Brain (organoid and tissue), 16 donors: ENCODE measurements at places on chromosomes 3 and 15.

- no peak for DNase-seq
Measured at GRCh38 chr3:31996195-31996594, 14.6 kb downstream of the ZNF860 start.

DNA sequence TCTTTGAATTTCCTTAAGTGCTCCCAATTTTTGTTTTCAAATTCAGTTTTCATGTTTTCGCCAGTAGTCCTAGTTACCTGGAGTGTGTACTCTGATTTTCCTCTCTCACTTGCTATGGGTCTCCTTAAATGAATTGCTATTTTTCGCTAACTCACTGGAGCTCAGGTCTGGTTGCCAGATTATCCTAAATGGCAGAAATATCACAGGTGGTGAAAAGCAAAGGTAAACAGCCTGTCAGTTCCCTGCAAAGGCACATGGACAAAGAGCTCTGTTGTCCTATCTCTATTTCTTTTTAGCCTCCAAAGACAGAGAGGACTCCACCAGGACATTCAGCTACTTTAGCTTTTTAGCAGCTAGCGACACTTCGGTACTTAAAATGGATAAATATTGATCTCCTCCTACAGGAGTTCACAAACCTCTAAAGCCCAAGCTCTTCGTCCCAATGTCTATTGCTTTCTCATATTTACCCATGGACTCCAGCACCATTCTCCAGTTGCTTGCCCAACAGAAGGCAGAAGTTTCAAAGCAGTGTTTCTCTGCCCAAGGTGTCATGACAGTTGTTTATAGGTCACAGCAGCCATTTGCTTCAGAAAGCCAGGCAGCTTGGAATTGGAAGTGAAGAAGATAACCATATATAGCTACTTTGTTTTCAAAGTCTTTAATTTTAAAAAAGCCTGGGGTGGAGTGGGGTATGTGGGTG, 12.3 kb downstream of the ZBTB20 start:
- DNase-seq, result no peak

DNA sequence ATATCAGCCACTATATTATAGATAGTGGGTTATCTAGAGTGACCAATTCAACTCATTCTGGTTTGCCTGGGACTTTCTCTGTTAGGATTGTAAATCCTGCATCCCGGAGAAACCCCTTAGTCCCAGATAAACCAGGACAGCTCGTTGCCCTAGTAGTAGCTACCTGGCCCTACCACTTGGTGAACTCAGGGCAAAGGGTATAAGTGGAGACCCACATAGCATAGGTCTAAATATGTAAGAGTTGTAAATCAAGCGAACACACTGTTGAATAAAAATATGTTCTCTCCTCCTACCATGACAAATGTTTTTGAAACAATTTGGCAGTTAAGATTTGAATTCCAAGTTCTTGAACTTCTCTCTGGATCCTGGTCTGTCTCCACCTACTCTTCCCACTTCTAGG, 15.7 kb upstream of the LMCD1 start:
- no peak for DNase-seq

- DNase-seq, result no peak
Measured at GRCh38 chr15:85312486-85312885, 67.9 kb upstream of the AKAP13 start.

- no peak for DNase-seq
Measured at GRCh38 chr3:184368586-184369183, 7.2 kb downstream of the POLR2H start.

DNA sequence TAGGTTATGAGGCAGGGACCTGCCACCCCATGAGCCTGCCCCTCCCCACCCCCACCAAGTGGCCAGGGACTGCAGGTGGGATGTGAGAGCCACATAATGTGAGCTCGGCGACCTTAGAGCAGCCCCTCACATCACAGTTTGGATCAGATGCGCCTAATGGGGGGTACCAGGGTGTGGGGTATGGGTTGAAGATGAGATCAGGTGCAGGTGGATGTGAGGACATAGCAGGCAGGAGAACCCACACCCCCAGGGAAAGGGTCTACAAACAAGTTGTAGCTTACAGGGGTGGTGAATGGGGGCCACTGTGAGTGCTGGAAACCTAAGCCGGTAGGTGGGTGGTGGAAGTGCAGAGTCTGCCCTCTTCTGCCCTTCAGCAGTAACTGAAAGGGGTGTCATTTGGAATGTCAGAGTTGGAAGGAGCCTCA, 94.0 kb downstream of the CORO2B start:
- no peak for DNase-seq

GRCh38 chr3:114231616-114232015, 5.8 kb downstream of the ZNF80 start:
- DNase-seq, result no peak

DNA sequence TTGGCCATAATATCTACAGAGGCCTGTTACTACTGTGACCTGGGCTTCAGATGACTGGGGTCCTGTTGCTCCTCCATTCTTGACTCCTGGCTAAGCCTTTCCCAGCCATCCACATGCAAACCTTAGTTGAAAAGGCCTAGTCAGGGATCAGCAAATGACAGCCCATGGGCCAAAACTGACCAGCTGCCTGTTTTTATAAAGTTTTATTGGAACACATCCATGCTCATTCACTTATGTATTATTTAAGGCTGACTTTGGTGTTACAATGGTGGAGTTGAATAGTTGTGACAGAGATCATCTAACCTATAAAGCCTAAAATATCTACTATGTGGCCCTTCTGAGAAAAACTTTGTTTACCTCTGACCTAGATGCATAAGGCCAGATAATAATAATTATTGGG, 16.8 kb upstream of the SLC4A7 start:
- no peak for DNase-seq

- DNase-seq, result no peak
Measured at GRCh38 chr3:61532739-61533500, 28.5 kb upstream of the PTPRG start.

DNA sequence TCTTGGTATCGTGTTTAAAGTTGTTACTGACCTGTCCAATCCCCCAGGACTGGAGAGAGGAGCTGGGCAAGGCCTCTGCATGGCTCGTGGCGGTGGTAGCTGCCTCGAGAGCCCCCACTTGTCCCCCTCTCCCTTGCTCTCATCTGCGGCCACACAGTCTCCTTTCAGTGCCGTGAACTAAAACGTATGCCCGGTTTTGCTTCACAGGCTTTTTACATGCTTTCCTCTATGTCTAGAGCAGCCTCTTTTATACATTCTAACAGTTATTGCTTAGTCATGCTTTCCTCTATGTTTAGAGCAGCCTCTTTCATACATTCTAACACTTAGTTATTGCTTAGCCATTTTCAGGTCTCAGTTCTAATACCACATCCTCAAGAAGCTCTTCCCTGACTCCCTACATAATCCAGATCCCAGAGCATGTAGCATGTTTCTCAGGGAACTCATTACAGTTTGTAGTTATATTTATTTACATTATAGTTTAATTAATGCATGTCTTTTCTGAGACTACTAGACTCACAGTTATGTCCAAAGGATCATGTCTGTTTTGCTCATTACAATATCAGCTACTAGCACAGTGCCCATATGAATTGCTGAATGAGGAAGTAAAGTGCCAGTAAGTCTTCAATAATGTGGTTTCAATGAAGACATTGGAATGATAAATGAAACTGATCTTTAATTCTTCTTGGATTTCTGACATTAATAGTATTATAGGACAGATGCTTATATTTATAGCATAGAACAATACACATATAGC, 66.5 kb upstream of the TBL1XR1 start:
- DNase-seq, result peak; percentile 17

DNA sequence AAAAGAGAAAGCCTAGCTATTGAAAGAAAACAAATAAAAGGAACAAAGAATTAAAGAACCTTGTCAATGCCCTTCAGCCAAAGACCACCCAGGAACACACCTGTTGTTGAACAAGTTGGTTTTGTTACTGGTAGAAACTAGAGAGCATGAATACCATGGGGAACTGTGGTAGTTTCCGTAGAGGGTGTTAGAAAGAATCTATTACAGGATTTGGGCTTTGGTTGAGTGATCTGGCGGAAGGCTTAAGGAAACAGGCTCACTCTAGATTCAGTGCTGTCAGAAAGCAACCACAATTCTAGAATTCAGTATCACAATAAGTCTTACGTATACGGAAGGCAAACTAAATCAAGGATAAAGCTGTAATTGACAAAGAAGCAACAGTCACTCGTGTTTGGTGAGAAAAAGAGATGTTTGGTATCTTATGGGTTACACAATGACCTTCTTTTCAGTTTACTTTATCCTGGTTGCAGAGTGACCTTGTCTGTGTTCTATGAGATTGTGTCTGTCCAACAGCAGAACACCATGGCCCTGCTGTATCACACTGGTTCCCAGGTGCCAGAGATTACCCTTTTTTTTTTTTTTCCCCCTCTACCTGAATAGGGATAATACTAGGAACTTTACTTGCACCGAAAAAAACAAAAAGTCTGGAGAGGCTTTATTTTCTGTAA, 265.9 kb downstream of the SHQ1 start:
- DNase-seq, result no peak

GRCh38 chr3:151062611-151063010, 22.9 kb upstream of the MED12L start:
- DNase-seq, result no peak

- no peak for DNase-seq
Measured at GRCh38 chr3:182105875-182106274, 394.1 kb downstream of the SOX2 start.

DNA sequence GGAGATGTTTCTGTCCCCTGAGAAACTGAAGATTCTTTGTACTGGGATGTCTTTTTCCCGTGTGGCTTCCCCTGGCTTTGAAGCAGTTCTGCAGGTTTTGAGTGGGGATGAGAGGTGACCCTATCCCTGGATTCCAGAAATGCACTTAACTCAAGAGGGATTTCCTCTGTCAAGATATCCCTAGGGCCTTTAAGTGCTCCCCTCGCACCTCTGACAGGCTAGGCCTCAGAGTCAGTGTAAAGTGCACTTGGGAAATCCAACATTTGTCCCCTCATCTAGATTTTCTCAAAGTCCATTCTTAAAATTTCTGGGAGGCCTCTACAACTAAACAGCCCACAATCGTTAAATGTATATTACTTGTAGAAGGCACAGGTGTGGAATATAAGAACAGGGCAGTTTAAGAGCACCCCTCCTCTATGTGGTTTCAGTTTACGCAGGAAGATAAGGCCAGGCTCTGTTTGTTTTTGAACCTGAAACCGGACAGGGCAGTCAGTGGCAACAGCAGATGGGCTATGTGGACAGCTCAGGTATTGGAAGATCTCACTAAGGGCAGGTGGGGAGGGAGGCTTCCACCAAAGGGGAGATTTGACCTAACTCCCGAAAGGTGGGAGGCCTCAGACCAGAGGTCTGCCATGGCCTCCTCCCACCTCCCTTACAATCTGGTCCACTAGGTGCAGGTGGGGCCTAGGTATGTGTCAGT, 4.8 kb downstream of the C3orf52 start:
- no peak for DNase-seq

DNA sequence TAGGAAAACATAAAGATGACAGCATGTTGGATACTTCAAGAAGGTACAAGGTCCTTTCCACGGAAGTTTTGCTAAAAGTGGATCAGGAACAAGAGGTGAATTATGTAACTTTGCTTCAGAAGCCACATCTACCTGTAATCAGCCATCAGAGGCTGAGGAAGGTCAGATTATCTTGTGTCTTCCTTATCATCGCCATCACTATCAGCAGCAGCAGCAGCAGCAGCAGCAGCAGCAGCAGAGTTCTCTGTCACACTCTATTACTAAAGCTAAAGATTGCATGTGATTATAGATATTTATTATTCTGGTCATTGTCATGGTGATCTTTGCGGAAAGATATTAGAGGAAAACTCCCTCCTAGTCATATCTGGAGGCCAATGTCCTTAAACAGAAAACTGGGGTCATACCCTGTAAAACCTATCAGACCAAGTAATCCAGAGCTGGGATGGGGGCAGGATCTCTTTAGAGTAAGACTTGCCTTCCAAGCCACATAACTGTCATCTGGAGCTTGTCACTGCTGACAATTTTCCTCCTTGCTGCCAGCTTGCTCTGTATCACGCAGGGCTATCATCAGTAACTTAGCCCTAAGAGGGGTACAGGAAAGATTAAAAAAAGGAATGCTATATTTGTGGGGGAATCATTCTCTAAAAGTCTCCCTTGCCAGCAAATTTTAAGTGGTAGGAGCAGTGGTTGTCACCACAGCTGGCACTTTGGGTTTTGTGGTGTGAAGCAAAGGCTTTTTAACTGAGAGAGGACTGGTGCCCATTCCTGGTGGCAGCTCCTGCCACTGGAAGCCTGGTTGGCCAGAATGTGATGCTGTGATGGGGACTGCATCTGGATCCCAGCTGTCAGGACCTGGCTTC, 130.9 kb upstream of the RASGRP1 start:
- DNase-seq, result no peak

GRCh38 chr3:171472552-171472951, 12.3 kb upstream of the TNIK start:
- no peak for DNase-seq

GRCh38 chr15:101570241-101570640, 80.7 kb upstream of the PCSK6 start:
- no peak for DNase-seq

DNA sequence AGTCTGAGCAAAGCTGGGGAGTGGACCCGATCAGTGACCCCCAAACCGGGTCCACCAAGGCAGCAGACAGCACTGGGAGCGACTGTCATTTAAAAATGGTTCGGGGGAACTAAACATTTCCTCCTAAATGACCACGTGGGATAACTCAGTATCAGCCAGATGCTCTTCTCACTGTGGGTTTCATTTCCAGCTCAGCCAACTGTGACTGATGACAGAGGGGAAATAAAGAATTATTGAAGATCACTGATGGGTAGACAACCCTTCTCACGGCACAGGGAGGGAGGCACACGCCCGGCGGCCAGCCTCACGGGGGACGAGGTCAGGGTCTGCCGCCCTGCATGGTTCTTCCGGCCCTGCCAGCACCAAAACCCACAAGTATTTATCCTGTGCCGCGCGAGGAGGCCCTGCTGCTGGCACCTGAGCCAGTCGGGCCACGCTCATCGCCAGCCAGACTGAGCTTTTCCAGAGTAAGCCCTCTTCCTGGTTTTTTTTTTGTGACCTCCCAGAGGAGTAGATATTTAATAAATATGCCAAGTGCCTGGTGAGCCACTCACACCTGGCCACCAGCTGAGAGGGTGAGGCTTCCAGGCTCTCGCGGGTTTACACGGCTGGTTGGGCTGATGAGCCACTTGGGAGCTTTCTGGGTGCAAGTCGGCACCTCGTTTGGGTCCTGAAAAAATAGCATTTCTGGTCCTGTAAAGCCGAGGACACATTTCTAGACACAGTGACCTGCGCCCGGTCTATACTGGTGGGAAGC, 6.2 kb downstream of the MELTF start:
- DNase-seq, result no peak

GRCh38 chr15:39215015-39215414, 365.9 kb upstream of the THBS1 start:
- no peak for DNase-seq
